PC-3 (cell line): ENCODE measurements at places on chromosomes 3 and 15. TPM values are rescaled to one million over a fixed set of nuclear protein-coding genes. Genes with fewer than 3 reads are reported as not detected.

Gene RLBP1
- not detected in 2 replicates for total RNA-seq

Gene TNFAIP8L3
- not detected in 2 replicates for total RNA-seq

Gene SLC9C1
- total RNA-seq = not detected in 2 replicates

Gene CCR3
- 0.22 TPM in 1 of 2 replicates, not detected in the other for total RNA-seq

Gene RARB
- total RNA-seq = not detected in 2 replicates

Gene ANKRD63
- total RNA-seq = 1.2 and 1.4 TPM in 2 replicates

Gene SLC6A1
- not detected in 2 replicates for total RNA-seq

Gene INSYN1
- not detected in 2 replicates for total RNA-seq

Gene EXD1
- total RNA-seq = not detected in 2 replicates

Gene CCDC50
- total RNA-seq = 68.4 and 80.9 TPM in 2 replicates

Gene USP19
- total RNA-seq = 84.4 and 86.7 TPM in 2 replicates

Gene SLC12A1
- not detected in 2 replicates for total RNA-seq

Gene GOLGA8S
- not detected in 2 replicates for total RNA-seq

Gene P3H2
- total RNA-seq = 4.5 and 11.4 TPM in 2 replicates

GRCh38 chr3:147652651-147653366 lies 243.6 kb downstream of the ZIC1 start:
- DNase-seq = peak; percentile 27
- H3K27ac ChIP-seq = no peak overlapping the region
- H3K27me3 ChIP-seq = no peaks in the 10 kb centered on the region
- H3K4me3 ChIP-seq = no peak overlapping the region
- H3K36me3 ChIP-seq = no peaks in the 10 kb centered on the region

- H3K27me3 ChIP-seq = no peaks in the 10 kb centered on the region
- peak; percentile 79 for DNase-seq
- peak overlapping the region; percentile 15; the same call in 1 of the 2 replicates for H3K4me3 ChIP-seq
- H3K36me3 ChIP-seq = no peaks in the 10 kb centered on the region
Measured at GRCh38 chr3:31275038-31275572, 257.6 kb upstream of the STT3B start.

- no peak for DNase-seq
- peaks cover 28% of the 10 kb centered on the region; the same call in 1 of the 2 replicates for H3K36me3 ChIP-seq
- peaks cover 16% of the 10 kb centered on the region for H3K4me1 ChIP-seq
Measured at GRCh38 chr3:123153125-123154019, 48.4 kb upstream of the SEC22A start.

DNA sequence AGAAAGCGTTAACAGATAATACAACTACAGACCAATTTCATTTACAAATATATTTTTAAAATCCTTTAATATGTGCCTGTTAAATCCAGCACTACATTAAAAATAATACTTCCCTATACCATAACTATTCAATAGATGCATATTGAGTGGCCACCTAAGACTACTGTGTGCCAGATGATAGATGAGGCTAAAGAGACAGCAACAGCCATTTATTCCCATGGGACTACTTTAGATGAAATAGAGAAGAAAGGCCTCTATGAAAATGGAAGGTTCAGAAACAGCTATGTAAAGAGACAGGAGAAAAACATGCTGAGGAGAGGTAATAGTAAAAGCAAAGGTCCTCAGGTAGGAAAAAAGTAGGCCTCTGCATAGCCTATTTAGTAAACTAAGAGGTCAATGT lies 358.1 kb downstream of the ULK4 start:
- no peaks in the 10 kb centered on the region for H3K4me1 ChIP-seq
- no peak overlapping the region for H3K4me3 ChIP-seq
- H3K27ac ChIP-seq = no peak overlapping the region

- H3K4me3 ChIP-seq = no peak overlapping the region
- H3K27ac ChIP-seq = no peak overlapping the region
- no peaks in the 10 kb centered on the region for H3K36me3 ChIP-seq
Measured at GRCh38 chr3:117165176-117165575, 455.6 kb downstream of the TUSC7 start.

GRCh38 chr15:39392469-39393047 lies 188.3 kb upstream of the THBS1 start:
- H3K27ac ChIP-seq = no peak overlapping the region
- peaks cover 11% of the 10 kb centered on the region for H3K4me1 ChIP-seq
- no peaks in the 10 kb centered on the region for H3K27me3 ChIP-seq
- H3K36me3 ChIP-seq = no peaks in the 10 kb centered on the region
- DNase-seq = no peak
- no peak overlapping the region for H3K4me3 ChIP-seq

DNA sequence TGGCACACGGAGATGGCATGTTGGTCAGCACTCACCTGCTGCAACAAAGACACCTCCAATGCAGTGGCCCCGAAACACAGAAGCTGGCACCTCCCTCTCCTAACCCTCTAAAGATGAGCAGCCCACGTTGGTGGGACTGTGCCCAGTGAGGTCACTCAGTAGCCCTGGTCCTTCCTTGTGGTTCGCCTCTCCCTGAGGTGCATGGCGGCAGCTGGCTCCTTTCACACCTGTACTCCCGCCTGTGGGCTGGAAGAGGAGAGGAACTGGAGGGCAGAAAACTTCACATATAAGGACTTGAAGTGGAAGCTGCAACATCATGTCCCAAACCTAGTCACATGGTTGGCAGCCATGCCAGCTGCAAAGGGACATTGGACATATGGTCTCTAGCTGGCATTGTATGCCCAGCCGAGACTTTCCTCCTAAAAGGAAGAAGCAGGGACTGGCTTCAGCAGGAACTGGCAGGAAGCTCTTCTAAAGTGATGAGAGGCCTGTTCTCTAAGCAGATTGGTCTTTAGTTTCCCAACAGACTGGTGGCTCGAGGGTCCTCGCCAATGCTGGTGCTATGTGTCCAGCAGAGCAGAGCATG lies 10.8 kb upstream of the C3orf22 start:
- no peak overlapping the region for H3K27ac ChIP-seq
- no peak for DNase-seq
- 0 out of 2 replicates have a peak, but pooled peaks cover 10% of the 10 kb centered on the region for H3K27me3 ChIP-seq
- no peaks in the 10 kb centered on the region for H3K36me3 ChIP-seq

DNA sequence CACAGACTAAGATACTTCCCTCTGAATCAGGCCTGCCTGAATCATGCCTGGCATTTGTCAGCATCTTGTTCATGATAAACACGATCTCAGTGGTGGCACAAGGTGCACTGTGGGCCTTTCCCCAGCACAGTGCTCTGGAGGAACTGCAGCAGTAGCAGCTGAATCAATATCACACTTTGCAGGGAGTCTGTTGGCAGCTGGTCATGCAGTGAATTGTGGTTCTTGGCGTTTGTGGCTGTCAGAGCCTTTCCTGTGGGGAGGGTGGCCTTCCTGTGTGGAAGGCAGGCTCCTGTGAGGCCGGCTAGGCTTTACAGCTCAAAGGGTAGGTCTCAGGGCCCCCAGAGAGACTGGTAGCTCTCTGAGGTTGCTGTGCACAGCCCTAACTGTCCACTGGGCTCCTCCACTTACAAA lies 54.4 kb upstream of the TLE3 start:
- H3K27me3 ChIP-seq = peaks cover 7% of the 10 kb centered on the region; the same call in 1 of the 2 replicates
- H3K4me3 ChIP-seq = no peak overlapping the region
- no peak overlapping the region for H3K27ac ChIP-seq
- no peaks in the 10 kb centered on the region for H3K36me3 ChIP-seq
- no peak for DNase-seq
- H3K4me1 ChIP-seq = 0 out of 2 replicates have a peak, but pooled peaks cover 2% of the 10 kb centered on the region

- no peak overlapping the region for H3K27ac ChIP-seq
- no peak overlapping the region for H3K4me3 ChIP-seq
- no peaks in the 10 kb centered on the region for H3K4me1 ChIP-seq
- H3K36me3 ChIP-seq = no peaks in the 10 kb centered on the region
Measured at GRCh38 chr15:38670128-38671005, 105.8 kb upstream of the RASGRP1 start.

DNA sequence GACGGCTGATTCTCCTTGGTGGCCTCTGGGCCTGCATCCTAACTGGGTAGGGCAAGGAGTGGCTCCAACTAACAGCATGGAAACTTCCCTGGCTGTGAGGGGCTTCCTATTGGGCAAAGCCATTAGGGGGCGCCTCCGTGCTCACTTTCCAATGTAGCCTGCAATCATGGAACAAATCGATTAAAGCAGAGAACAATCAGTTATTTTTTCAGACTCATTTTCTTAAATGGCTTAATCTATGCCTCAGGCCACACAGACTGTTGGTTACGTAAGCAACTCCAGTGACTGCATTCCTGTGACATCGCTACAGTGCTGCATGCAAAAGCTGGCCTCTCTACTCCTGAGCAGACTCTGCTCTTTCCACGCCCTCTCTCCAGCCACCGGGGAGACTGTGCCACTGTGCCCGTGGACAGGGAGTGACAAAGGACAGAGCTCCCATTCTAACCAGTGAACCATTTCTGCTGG lies 278.9 kb downstream of the KLF13 start:
- peak; percentile 44 for DNase-seq
- H3K4me3 ChIP-seq = no peak overlapping the region
- H3K4me1 ChIP-seq = peaks cover 20% of the 10 kb centered on the region
- H3K27me3 ChIP-seq = no peaks in the 10 kb centered on the region

GRCh38 chr15:43376017-43376705 lies 5.3 kb downstream of the TUBGCP4 start:
- no peak overlapping the region for H3K4me3 ChIP-seq
- no peak overlapping the region for H3K27ac ChIP-seq
- DNase-seq = peak; percentile 69
- no peaks in the 10 kb centered on the region for H3K27me3 ChIP-seq
- H3K4me1 ChIP-seq = peaks cover 12% of the 10 kb centered on the region; the same call in 1 of the 2 replicates

DNA sequence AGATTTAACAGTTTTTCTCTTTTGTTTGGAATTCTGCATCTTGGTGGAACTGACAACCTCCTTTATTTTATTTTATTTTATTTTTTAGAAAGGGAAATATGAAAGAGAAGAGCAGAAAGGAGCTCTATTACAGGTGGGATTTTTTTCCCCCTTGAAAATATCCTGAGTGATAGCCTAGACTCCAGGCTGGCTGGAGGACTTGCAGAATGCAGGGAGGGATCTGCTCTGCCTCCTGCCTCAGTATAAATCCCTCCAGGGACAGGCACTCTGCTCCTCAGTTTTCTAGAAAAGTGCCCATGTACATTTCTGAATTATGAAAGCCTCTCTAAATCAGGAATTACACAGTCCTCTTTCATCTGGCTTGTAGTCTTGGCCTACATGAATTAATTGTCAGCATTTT lies 173.7 kb downstream of the TMEM108 start:
- no peaks in the 10 kb centered on the region for H3K36me3 ChIP-seq
- H3K27me3 ChIP-seq = no peaks in the 10 kb centered on the region
- H3K27ac ChIP-seq = no peak overlapping the region
- DNase-seq = no peak

DNA sequence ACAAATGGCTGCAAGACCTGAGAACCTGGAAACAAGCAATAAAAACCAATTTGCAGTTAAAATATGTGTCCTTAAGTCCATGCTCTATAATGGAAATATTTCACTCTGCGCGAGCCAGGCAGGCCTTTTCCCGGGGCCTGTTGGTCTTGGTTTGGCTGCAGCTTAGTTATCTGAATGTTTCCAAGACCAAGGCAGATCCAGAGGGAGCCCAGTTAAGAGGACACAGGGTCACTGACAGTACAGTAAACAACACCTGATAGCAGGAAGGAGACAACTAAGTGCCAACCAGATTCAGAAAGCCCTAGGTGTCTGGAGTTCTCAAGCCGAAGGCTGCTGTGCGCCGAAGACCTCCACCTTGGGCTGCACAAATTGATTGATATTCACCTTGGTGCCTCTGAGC lies 32.8 kb downstream of the THSD4 start:
- peaks cover 12% of the 10 kb centered on the region for H3K4me1 ChIP-seq
- H3K27me3 ChIP-seq = no peaks in the 10 kb centered on the region
- no peak overlapping the region for H3K27ac ChIP-seq
- H3K36me3 ChIP-seq = peaks cover 15% of the 10 kb centered on the region
- DNase-seq = no peak

- no peaks in the 10 kb centered on the region for H3K36me3 ChIP-seq
- no peaks in the 10 kb centered on the region for H3K4me1 ChIP-seq
- H3K27ac ChIP-seq = no peak overlapping the region
- no peaks in the 10 kb centered on the region; the same call in 1 of the 2 replicates for H3K27me3 ChIP-seq
- no peak overlapping the region for H3K4me3 ChIP-seq
Measured at GRCh38 chr3:34155666-34156065, 357.2 kb downstream of the PDCD6IP start.

GRCh38 chr3:94431876-94432570 lies 369.2 kb downstream of the NSUN3 start:
- no peak overlapping the region for H3K27ac ChIP-seq
- H3K4me3 ChIP-seq = no peak overlapping the region
- H3K4me1 ChIP-seq = no peaks in the 10 kb centered on the region
- no peaks in the 10 kb centered on the region for H3K27me3 ChIP-seq

- no peak overlapping the region for H3K27ac ChIP-seq
- H3K4me1 ChIP-seq = no peaks in the 10 kb centered on the region
- H3K4me3 ChIP-seq = no peak overlapping the region
- no peak for DNase-seq
- peaks cover 58% of the 10 kb centered on the region for H3K27me3 ChIP-seq
- no peaks in the 10 kb centered on the region for H3K36me3 ChIP-seq
Measured at GRCh38 chr3:151058740-151059139, 26.7 kb upstream of the MED12L start.

DNA sequence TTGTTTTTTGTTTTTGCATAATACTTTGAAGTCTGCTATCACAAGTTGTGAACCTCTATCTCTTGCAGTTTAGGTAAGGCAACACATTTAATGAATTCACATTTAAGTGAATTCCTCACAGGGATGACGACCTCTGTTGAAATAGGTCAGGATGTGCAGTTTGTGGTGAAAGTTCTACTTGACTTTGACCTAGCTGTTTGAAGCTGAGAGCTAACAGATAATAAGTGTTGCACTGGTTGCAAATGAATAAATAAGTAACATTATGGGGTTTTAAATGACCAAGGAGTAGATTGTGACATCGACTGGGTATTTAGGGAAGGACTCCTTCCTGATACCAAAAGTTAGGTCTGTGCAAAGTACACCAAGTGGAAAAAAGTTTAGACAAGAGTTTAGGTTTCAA lies 23.9 kb downstream of the NIT2 start:
- no peak overlapping the region for H3K4me3 ChIP-seq
- peaks cover 16% of the 10 kb centered on the region for H3K4me1 ChIP-seq
- H3K27ac ChIP-seq = no peak overlapping the region

- no peak overlapping the region for H3K27ac ChIP-seq
- H3K4me1 ChIP-seq = no peaks in the 10 kb centered on the region
- DNase-seq = no peak
- H3K36me3 ChIP-seq = no peaks in the 10 kb centered on the region
Measured at GRCh38 chr3:129336093-129336706, 57.5 kb downstream of the HMCES start.

- H3K4me3 ChIP-seq = no peak overlapping the region
- no peak overlapping the region for H3K27ac ChIP-seq
- H3K4me1 ChIP-seq = peaks cover 8% of the 10 kb centered on the region; the same call in 1 of the 2 replicates
- peak; percentile 15 for DNase-seq
Measured at GRCh38 chr3:171846597-171846996, 3.4 kb downstream of the TMEM212 start.
